ENCODE measurements at places on chromosomes 6 and 20. TPM values are rescaled to one million over a fixed set of nuclear protein-coding genes. Genes with fewer than 3 reads are reported as not detected.

- no peak overlapping the region for H3K4me3 ChIP-seq
- no peaks in the 10 kb centered on the region for H3K4me1 ChIP-seq
- no peak for DNase-seq
These were observed 38.8 kb upstream of the FOXA2 start for GRCh38 chr20:22623211-22623610.

Gene BAK1
- polyA plus RNA-seq: 47.0 TPM

DNA sequence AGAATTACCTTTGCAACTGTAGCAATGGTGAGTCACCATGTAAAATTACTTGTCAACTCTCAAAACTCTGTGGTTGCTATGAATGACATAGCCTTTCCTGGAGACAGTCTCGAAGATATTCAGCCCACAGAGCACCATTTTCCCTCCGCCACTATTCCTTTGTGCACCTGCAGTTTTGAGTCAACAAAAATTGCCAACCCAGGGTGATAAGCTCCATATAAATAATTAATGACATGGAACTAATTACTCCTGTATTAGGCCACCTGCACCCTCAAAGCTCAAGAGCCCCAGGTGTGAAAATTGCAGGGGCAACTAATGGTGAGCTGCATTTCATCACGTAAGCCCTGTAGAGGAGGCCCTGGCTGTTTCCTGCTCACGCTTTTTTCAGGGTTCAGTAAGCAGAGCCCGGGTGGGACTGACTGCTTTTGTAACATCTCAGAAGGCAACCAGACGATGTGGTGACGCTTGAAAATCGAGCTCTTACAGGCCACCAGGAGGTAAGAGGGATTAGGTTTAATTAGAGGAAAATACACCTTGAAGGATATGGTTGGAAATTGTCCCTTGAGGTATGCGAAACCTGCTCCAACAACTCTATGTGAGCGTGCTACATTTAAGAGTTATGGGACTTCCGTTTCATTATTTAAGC, 70.8 kb downstream of the BMP2 start:
- H3K27me3 ChIP-seq: no peaks in the 10 kb centered on the region
- no peak for DNase-seq
- H3K36me3 ChIP-seq: no peaks in the 10 kb centered on the region
- no peaks in the 10 kb centered on the region for H3K4me1 ChIP-seq
- no peak overlapping the region for H3K27ac ChIP-seq

DNA sequence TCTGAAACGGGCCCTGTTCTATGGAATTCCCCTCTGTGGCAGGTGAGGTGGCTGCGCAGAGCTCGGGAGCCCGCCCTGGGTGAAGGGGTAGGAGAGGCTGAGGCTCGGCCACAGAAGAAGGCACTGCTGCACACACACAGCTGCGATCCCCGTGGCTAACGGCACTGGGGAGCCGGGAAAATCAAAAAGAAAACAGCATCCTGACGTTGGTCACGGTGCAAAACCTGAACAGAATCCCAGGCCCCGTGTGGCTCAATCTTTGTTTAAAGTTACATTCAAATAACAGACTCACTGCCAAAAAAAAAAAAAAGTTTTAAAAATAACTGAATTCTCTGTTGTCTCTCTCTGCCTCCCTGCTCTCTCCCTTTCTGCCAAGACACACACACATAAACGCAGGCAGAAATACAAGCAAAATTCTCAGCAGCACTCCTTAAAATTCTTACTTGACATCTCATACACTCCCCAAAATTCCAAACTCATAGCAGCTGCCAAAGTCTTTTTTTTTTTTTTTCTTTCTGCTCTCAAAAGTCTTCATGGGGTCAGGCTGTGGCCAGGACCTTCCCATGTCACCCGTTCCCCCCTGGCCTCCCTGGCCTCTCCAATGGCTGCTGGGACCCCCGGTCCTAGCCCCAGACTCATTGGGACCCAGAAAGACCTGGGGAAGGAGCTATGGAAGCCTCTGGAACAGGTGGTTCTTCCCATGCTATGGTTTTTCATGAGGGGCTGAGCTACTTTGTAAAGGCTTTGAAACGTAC, 248.8 kb downstream of the TTLL2 start:
- H3K4me1 ChIP-seq: no peaks in the 10 kb centered on the region
- H3K4me3 ChIP-seq: no peak overlapping the region
- no peaks in the 10 kb centered on the region for H3K36me3 ChIP-seq
- no peak for DNase-seq

DNA sequence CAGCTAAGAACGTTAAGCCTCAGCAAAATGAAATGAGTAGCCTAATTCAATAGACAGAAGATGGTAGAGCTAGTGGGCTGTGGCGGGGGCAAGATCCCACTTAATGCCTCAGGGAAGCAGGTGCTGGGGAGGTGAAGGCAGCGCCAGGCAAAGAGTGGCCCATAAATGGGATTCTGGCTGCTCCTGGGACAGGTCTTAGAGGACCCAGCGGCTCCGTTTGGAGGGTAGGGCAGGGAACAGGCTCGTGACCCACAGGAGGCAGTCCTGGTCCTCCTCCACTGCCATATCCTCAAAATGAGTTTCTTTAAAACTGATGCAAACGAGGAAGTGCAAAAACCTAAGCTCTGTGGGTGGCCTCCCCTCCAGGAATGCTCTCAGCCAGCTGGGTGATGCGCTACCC, 32.7 kb downstream of the SAYSD1 start:
- H3K27me3 ChIP-seq: no peaks in the 10 kb centered on the region
- H3K4me3 ChIP-seq: no peak overlapping the region
- H3K4me1 ChIP-seq: peaks cover 6% of the 10 kb centered on the region
- DNase-seq: no peak
- no peak overlapping the region for H3K27ac ChIP-seq

DNA sequence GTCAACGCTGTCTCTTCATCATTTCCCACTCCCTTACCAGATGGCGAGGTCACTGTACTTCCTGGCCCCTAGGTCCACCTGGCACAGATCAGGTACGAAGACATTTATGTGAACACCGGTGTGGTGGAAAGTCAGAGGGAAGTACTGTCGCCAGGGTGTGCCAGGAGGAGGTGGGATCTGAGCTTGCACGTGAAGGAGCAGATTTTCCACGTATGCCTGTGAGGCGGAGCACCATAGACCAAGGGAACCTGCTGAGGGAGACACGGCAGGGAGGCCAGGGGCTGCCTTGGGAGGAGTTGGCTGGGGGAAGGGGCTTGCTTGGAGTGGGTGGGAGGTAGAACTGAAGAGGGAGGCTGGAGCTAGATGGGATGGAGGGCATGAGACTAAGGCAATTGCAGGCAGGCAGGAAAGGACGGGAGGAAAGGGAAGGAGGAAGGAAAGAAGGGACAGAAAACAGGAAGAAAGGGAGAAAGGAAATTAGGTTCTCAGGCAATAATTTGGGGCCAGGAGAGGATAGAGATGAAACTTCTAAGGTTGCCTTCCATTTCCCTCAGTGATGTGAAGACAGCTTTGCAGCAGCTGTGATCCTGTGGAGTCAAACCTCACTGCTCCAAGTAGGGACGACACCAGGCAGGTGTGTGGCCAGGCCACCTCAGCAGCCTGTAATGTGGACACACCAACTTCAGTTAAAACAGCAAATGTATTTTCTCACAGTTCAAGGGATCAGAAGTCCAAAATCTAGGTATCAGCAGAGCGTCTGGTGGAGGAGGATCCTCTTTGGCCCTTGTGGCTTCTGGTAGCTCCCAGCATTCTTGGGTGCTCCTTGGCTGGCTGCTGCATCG, 46.8 kb downstream of the CHMP4B start:
- H3K36me3 ChIP-seq: peaks cover 29% of the 10 kb centered on the region
- no peaks in the 10 kb centered on the region for H3K27me3 ChIP-seq
- no peak overlapping the region for H3K27ac ChIP-seq
- H3K4me3 ChIP-seq: no peak overlapping the region
- H3K4me1 ChIP-seq: peaks cover 32% of the 10 kb centered on the region

Data from CD4-positive, CD25-positive, alpha-beta regulatory T cell (primary cell).